ENCODE measurements at places on chromosomes 11 and 22.

DNA sequence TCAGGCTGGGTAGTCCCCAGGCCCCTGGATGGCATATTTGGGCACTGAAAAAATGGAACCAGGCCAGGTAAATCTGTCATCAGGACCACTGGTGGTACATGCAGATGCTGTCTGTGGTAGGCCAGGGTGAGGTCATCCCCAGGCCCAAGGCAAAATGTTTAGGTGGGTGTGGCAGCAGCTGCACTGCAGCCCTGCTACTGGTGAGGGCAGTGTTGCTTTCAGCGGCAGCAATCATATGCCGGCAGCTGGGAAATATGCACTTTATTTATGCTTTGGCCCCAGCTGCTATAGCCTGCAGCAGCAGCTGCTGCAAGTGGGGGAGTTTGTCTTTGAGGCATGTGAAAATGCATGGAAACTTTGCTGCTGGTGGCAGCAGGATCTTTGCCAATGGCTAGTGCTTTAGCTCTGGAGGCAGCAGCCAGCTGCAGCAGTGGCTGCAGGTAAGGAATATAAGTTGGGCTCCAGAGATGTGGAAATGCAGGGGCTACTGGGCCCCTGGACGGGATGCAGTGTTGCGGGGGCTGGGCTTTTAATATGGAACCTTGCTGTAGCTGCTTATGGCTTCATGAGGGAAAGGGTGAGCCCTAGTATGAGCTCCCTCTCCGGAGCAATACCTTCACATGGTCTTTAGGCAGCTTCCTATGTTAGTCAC is 365.7 kb upstream of the CADM1 start:
- no peak for DNase-seq

DNA sequence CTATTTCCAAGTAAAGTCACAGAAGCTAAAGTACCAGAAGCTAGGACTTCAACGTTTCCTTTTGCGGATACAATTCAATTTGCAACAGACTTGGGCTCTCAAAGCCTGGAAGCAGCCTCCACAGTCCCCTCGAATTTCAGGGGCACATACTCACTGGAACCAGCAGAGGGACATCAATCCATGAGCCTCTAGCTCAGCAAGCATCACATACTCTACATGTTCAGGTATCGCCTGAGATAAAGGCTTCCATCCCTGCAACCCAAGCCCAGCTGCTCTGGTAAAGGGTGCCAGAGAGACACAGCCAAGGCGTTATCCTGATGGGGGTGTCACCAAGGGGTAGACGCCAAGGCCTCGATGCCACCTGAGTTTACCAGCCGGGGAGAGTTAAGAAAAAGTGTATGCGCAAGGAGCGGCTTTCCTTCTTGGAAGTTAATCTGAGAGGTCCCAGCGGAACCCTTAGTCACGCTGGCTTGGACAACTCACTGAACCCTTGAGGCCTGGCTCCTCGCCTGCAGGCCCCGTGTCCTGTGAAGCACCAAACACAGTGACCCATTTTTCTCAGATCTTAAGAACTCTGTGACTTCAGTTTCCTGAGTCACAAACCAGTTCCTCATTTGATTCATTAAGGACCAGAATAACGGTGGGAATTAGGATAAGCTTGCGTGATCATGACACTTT is 13.0 kb downstream of the LTO1 start:
- no peak for DNase-seq

- DNase-seq = no peak
Measured at GRCh38 chr11:116582571-116582970, 190.2 kb downstream of the BUD13 start.

DNA sequence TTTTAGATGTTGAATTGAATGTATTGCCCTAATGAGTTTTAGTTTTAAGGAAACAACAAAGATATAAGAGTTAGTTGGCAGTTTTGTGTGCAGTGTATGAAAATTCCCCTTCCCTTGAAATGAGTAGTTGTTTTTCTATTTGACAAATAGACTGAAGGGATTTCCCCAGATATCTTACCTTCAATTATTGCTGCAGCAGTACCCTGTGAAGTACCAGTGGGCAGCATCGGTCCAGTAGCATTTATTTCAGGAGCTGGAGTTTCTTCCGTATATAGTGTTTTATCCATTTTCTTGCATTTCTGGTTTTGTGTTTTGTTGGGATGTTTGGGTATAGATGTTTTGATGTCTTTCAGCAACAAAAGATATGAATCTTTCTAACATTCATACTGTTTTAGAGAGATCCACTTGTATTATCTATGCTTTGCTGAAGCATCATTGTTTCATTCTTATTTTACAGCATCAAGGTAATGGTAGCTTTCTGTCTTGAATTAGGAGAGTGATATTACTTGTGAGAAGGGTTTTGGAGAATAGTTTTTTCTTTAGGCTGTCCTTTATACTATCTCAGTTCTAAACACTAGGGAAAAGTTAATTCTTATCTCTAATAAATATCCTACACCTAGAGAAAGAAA is 7.4 kb downstream of the KMT2A start:
- DNase-seq = no peak

DNA sequence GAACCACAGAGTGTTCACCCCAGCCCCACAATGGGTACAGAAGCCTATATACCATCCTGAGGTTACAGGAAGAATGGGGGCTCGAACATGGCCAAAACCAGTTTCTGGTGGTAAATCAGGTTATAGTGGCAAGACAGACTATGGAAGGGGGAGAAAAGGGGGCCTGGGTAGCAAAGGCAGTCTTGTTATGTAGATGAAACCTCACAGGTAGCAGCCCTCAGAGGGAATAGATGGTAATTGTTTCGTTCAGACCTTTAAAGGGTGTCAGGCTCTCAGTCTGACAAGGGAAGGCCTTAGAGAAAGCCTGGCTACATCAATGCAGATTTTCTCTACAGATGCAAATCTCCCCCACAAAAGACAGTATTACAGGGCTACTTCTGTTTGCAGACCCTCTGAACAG is 3.4 kb downstream of the CAPN1 start:
- DNase-seq = no peak

- DNase-seq = peak; percentile 47
Measured at GRCh38 chr22:28600546-28601143, 79.0 kb downstream of the TTC28 start.

DNA sequence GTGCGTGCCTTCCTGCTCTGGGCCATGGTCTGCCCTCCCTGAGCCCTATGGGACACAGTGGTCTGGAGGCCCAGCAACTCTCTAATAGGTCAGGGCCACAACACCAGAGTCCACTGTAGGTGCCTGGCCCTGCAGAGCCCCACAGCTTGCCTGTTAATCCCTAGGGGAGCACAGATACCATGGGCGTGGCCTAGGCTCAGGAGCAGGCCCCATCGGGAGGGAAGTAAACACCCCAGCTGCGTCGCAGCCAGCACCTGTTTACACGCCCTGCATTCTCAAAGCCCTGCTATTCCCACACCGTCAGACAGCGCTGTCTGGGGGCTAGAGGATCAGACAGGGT is 2.5 kb downstream of the KCTD17 start:
- DNase-seq = no peak

DNA sequence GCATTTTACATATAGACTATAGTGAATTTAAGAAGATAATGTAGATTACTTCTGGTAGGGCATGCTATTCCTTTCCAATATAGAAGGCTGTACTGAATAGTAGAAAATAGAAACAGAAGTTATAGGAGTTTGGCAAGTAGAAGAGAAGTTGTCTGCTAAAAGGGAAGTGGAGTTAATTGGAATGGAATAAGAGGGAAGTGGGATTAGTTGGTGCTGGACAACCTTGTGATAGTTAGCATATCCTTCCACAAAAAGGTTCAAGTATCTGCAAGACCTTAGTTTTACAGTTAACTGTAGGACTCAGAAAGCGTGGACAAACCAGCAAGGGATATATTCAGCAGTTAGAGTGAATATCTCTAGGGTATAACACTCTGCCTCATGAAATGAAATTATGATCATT is 185.5 kb downstream of the SWAP70 start:
- no peak for DNase-seq

GRCh38 chr11:80041136-80042000 is 600.5 kb upstream of the TENM4 start:
- no peak for DNase-seq

DNA sequence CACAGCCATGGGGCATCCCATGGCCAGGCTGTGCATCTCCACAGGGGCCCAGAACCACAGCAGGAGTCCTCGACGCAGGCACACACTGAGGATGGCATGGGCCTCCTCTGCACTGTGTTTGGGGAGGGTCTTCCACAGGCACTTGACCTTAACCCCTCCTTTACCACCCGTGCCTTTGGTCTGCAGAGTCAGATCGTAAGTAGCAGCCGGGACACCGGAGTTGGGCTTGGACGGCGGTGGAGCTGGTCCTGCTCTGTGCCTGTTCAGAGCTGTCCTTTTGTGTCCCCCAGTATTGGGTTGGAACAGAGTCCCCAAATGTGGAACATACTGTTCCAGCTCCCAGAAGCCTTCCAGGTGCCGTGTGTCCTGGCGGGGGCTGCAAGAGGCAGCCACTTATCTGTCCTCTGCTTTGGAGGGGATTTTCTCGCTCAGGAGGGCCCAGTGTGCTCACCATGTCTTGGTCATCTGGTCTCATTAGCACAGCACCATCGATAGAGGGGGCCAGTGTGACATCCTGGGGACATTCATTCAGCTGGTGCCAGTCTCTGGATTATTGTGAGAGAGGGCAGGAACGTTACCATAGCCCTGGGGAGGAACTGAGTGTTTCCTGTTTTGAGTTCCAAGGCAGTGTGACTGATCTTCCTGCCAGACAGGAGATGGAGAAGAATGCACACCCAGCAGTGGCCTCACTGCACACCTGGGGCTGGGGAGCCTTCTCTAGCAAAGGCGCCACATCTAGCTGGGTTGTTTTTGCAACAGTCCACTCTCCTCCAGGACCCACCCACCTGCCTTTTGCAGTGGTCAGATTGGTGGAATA is 12.4 kb downstream of the CRELD2 start:
- DNase-seq = no peak

GRCh38 chr11:69656536-69657455 is 15.8 kb downstream of the CCND1 start:
- DNase-seq = no peak

- no peak for DNase-seq
Measured at GRCh38 chr11:76564364-76564763, 106.2 kb downstream of the LRRC32 start.

GRCh38 chr11:45333001-45333971 is 47.1 kb upstream of the SYT13 start:
- DNase-seq = peak; percentile 12

DNA sequence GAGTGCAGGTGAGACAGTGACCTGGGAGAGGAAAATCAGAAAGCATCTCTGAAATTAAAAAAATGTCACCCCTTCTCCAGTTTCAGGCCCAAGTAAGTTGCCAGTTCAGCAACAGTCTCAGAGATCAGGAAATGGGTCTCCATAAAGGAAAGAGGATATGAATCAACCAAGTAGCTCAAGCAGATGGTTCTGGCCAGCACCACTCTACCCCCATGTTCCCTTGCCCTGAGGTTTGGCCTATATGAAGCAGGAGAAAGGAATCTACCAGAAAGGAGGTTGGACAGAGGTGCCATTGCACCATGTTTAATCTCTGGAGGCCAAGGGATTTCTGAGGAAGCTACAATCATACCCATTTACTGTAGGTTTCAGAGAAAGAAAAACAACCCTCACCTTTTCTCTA is 7.7 kb downstream of the FZD4 start:
- no peak for DNase-seq

- DNase-seq = no peak
Measured at GRCh38 chr11:111179184-111179910, 66.2 kb upstream of the POU2AF2 start.

- DNase-seq = no peak
Measured at GRCh38 chr11:44601471-44602370, 36.3 kb downstream of the CD82 start.

DNA sequence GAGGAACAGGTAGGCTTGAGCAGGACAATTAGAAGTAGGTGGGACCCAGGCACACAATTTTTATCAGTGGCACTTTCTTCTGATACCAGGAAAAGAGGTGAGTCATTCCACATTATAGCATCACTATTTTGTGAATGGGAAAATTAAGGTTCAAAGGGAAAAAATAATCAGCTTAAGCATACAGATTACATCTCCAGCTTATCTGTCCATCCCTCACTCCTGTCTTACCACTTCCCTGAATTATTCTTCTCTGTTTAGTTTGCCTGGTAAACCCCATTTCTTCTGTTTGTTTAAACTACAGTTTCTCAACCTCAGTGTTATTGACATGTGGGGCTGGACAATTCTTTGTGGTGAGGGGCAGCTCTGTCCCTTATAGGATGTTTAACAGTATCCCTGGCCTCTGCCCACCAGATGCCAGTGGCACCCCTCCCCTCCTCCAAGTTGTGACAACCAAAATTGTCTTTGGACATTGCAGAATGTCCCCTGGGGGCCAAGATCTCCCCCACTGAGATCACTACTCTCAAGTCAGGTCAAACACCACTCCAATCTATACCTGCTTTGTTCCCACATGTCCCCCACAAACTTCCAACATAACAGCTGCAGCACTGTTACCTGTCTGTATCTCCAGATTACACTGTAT is 8.5 kb upstream of the XBP1 start:
- DNase-seq = no peak
